ENCODE measurements at places on chromosomes 3 and 15.

GRCh38 chr3:114235431-114235830 is 1.9 kb downstream of the ZNF80 start:
- no peak for DNase-seq

DNA sequence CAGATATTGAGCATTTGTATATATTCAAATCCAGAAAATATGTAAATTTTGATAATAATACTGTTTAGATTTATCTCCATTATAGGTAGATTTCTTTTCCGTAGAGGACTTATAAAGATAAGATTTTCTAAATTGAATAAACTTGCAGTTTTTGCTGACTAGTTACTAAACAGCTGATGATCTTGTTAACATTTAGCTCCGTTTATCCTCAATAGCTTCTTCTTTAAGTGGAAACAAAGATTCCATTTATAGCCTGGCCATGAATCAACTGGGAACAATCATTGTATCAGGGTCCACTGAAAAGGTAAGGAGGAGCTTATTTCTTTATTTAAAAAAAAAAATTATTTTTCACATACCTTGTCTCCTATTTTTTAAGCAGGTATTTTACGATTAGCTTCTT is 16.7 kb downstream of the WDR48 start:
- DNase-seq, result no peak

GRCh38 chr15:35987056-35987455 is 441.1 kb upstream of the DPH6 start:
- DNase-seq, result no peak

DNA sequence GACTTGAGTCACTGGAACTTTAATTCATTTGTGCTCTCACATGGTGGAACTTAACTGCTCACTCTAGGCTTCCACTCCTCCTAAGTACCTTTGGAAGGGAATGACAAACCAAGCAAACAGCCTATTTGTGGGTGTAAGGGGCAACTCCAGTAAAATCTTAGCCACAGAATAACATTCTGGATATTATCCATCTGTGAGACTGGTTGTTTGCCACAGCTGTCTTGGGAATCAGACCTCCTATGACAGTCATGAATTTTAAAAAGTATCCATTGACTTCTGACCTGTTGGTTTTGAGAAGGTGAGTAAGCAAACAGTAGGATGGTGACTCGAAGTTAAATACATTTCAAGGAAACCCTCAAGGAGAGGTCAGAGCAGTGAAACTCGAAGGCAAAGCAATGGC is 147.3 kb upstream of the CDIN1 start:
- DNase-seq, result no peak

- no peak for DNase-seq
Measured at GRCh38 chr3:48727511-48727910, 10.5 kb upstream of the IP6K2 start.

DNA sequence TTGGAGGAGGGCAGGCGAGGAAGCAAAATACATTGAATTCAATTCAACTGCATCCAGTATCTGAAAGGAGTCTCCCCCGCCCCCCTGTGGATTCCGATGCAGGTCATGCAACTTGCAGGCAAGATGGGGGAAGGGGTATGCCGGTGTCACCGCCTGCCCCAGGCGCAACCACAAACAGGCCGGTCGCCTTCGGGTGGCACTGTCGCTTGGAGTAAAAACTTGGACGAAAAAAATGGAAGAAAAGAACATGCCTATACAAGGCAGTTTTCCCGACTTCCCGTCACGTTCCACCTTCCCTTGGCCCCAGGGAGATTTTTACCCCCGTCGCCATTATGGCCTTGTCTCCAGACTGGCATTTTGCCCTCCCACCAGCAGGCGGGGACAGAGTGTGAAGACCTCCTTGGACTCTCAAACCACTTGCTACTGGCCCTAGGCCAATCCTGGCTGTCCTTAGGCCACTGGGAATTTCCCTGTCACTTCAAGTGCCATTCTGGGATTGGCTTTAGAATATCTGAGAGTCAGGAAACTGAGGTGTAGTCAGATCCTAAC is 1.6 kb upstream of the NTRK3 start:
- no peak for DNase-seq

DNA sequence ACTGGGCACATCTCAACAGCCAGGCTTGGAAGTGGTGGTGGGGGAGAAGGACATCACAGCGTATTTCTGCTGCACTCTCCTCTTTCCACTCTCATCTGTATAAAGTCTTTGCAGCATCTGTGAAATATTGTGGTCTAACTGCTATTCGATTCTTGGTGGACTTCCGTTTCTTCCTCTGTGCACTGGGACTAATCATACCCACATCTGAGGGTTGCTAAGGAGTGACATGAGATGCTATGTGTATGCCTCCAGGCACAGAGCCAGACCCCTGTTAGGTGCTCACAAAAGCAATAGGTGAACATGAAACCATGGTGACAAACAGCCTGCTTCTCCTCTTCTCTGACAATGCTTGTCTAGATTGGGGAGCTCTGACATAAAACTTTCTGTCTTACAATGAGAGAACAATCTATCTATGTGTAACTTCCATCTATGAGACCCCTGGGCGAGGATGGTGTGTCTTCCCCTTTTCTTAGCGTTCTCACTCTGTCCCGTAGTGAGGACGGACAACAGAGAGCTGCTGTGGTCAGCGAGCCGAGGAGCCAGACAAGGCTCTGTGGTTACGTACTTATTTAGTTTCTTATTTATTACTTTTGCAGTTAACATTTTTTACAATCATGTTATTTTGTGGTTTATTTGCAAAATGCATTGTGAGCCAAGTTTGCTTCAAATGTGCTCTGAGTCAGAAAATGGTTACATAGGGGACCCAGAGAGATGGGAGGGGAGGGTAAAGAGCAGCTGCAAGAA is 196.7 kb upstream of the TPRG1 start:
- peak; percentile 28 for DNase-seq

DNA sequence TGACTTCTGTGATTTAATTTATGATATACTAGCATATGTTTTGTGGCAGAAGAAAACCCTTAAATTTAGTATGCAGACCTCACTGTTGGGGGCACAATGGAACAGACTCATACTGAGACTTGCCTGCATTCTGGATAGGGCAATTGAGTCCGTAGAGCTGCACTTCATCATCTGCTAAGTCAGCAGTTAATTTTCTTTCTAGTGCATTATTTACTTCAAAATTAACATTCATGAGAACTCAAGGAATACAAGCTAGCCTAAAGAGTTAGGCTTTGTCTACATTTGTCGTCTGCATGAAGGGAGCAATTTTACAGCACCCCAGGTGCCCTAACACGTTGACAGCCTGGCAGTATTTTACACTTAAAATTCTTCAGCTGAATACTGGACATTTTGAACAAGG is 345.5 kb downstream of the CHL1 start:
- no peak for DNase-seq

DNA sequence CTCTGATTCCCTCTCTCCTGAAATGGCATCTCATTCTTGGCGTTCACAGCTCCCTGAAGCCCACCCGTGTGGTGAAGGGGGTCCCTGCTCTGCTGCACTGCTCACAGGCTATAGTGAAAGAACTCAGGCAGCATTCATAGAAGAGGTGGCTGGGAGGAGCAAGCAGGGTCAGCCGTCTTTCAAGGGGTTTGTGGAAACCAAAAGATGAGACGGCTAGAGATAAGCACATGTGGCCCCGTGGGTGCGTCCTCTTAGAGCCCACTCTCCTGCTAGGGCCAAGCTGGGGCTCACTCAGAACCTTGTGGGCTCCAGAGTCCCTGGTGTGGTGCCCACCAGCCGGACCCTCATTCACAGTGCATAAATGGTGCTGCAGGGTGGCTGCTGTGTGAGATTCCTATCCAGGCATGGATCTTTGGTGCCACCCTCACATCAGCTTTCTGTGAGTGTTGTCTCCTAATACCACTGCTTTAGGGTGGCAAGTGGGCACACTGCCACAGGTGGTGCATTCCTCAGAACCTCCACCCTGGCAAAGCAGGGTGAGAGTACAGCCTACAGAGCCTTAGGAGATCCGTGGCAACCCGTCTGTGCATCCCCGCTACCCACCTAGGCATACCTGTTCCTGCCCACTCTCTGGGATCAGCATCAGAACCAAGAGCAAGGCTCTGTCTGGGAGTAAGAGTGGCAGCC is 11.2 kb upstream of the SEMA4B start:
- DNase-seq, result no peak

- no peak for DNase-seq
Measured at GRCh38 chr3:59816312-59816711, 766.5 kb upstream of the CFAP20DC start.

DNA sequence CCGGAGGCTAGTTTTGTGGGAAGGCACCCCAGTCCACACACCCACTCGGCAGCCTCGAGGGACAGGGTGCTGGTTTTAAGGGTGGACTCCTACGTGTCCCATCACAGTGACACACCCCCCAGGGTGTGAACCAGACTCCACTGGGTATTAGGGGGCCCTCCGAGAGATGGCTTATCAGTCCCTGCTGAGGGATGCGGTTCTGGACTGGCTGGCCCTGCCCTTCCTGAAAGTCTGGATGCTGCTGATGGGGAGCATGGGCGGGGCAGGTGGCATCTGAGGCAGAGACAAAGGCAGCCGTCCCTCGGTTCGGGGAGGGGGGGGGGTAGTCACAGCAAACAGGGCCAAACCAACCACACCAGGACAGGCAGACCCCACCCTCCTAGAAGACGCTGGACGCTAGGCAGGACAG is 939 bp upstream of the ULK3 start:
- no peak for DNase-seq

- no peak for DNase-seq
Measured at GRCh38 chr3:141065841-141066805, 15.0 kb downstream of the SPSB4 start.

All from effector memory CD8-positive, alpha-beta T cell (primary cell).